ENCODE measurements at places on chromosomes 2 and 18.

DNA sequence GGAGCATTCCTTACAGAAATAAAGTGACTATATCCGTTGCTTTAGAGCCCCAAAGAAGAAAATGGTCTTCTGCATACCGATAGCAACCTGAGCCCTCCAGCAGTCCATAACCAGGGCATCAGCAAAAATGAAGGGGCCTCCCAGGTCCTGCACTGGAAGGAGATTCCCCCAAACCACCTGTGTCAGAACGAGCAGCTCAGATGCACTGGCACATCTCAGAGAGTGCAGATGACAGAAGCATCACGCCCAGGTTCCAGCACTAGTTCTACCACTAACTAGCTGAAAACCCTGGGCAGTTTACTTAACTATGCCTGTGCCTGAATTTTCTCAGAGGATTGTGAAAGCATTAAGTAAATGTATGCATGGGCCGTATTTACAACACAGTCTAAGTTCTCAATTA, 466.7 kb upstream of the MYT1L start:
- DNase-seq: no peak

GRCh38 chr2:27545348-27546141, 37.3 kb upstream of the ZNF512 start:
- no peak for DNase-seq

- DNase-seq: no peak
Observed at GRCh38 chr2:120979398-120979797, 243.7 kb downstream of the GLI2 start.

DNA sequence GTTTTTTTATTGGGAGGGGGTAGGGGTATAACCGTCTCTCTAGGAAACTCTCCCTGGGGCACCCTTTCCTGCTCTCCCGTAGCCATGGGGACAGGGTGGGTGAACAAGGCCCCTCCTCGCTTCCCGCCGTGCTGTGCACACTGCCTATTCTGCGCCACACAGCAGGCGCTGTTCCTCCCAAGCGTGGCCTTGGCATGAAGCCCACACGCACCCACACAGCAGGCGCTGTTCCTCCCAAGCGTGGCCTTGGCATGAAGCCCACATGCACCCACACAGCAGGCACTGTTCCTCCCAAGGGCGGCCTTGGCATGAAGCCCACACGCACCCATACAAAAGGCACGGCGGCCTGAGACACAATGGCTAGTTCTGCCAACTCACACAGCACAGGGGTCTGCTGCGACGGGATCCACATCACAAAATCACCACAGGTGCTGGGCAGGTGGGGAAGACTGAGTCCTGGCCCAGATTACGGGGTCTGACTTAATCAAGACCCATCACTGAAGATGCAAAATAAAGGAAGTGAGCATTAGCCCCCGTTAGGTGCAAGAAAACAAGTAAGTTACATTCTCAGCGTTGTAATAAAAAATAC, 46.6 kb upstream of the TPO start:
- DNase-seq: no peak

DNA sequence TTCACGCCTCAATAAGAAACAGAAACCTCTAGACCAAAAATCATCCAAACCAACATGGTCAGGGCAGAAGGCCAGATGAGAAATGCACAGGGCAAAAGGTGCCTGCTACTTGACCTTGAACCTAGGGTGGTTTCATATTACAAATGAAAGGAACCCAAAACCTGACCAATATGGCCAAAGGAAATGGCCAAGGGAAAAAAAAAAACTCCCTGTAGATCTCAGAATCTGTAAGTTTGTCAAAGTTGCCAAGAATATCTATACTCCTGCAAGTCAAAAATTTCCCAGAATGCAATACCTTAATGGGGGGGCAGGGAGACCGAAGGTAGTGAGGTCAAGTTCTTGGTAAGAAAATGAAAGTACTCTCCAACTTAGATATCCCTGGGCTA, 47.2 kb downstream of the HIBCH start:
- DNase-seq: no peak

DNA sequence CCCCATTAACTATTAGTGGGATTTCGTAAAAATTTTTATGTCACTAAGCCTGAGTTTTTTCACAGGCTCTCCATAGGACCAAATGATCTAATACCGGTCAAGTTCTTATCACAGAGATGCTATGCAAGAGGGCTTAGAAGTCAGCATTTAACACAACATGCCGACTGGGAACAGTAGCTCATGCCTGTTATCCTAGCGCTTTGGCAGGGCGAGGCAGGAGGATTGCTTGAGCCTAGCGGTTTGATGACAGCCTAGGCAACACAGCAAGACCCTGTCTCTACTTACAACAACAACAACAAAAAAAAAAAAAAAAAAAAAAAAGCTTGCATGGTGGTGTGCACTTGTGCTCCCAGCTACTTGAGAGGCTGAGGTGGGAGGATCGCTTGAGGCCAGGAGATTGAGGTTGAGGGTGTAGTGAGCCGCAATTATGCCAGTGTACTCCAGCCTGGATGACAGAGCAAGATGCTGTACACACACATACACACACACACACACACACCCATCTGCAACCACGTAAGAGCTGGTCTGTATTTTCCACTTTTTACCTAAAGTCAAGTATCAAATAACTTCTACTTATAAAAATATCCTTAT, 67.6 kb upstream of the FAM124B start:
- DNase-seq: no peak

DNA sequence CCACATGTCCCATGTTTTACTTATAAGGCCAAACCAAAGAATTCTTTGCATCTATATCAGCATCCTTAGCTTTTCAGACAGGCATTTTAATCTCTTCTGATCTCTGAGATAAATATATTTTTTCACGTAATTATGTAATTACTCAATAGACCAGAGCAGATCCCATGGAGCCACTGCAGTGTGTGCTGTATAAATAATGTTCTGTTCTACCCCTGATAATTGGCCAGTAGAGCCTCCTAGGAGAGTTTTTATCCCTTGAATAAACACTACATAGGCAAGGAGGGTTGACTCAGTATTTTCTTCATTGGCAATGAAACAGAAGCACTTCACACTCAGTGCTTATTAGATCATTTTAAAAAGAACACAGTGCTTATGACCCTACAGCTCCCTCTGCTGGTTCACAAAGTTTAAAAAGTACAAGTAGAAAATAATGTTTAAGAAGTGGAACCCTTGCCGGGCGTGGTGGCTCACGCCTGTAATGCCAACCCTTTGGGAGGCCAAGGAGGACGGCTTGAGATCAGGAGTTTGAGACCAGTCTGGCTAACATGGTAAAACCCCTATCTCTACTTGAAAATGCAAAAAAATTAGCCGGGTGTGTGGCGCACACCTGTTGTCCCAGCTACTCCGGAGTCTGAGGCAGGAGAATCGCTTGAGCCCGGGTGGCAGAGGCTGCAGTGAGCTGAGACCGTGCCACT, 91.9 kb downstream of the PPP1R1C start:
- no peak for DNase-seq

Measured in effector memory CD4-positive, alpha-beta T cell (primary cell).